Progenitor cell of endocrine pancreas (in vitro differentiated cells): ENCODE measurements at places on chromosomes 6 and 20.

DNA sequence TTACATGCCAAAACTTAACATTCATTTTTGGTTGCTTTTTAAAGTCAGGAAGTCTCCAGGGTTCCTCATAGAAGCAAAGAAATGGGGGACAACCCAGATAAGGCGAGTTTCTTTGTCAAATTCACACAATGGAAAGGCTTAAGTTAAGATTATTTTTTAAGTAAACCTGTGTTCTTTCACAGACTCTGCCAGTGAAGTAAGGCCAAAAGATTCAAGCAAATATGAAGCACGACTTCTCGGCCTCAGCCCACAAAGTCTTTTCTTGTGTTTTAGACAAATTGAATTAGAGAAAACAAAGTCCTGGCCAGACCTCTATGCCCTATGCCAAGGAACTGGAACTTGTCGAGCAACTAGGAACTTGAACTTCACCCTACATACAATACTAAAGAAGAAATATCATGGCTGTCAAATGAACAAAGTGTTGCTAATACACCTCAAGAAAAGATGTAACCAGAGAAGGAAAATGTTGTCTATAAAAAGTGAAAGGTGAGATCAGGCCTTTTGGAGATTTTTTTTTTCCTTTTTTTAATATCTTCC lies 540.0 kb upstream of the JARID2 start:
- DNase-seq, result no peak

DNA sequence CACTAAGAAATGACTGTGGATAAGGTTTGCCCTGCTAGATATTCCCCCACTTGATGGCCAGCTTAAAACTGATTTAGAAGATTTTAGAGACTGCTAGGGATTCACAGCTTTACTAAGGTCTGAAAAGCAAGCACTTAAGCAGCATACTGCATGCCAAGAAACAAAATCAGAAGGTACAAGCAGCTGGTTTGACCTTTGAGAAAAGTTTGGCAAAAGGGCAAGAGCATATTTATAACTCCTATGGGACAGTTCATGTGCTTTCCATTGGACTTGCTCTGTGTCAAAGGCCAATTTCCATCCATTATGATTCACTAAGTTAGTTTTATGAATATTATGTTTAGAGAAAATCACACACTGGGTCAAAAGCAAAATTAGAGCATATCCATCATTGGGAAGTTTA lies 402.8 kb downstream of the PKHD1 start:
- DNase-seq, result no peak

GRCh38 chr6:146546443-146547043 lies 2.9 kb downstream of the RAB32 start:
- DNase-seq, result no peak

- peak; percentile 64 for DNase-seq
Measured at GRCh38 chr6:88166493-88167351, 575 bp upstream of the CNR1 start.

DNA sequence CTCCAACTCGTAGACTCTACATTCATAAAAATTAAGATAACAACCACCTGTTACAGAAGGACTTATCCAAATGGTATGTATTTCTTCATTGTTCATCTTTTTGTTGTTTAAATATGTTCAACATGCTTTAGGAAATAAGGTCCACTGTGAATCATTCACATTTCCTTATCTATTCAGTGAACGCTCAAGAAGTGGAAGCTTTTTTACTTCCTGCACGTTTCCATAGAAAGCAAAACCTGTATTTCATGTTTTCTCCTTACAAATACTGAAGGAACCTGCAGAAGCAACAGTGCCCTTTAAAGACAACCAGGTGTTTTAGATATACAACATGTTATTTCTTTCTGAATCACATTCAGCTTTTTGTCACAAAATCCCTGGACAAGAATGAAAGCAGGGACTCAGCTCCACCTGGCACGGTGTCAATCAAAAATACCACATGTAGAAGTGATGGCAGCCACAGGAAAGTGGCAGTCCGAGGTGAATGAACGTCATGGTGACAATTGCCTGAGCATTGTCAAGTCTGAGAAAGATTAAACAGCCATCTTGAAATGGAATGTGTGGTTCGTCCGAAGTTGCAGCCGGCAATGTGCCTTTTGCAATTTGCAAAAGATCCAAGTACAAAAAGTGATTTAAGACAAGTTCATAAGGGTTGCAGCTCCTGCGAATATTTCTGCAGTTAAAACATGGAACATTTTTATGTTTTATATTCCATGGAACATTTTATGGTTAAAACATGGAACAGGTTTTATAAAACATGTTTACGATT lies 66.7 kb upstream of the RIPOR2 start:
- DNase-seq, result no peak

GRCh38 chr20:1968964-1969363 lies 24.9 kb downstream of the PDYN start:
- DNase-seq, result no peak

GRCh38 chr6:16851044-16851540 lies 89.8 kb upstream of the ATXN1 start:
- DNase-seq, result no peak

DNA sequence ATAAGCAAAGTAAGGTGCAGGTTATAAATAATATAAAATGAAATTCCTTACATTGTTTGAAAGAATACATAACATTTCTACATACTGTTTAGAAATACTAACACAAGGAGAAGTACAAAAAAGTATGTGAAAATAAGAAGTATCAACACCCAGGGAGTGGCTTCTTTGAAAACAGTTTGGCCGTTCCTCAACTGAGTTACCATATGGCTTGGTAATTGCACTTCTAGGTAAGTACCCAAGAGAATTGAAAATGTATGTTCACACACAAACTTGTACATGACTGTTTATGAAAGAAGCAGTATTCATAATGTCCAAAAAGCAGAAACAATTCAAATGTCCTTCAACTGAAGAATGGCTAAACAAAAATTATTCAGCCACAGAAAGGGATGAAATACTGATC lies 30.7 kb downstream of the PAK5 start:
- DNase-seq, result no peak
